Stimulated activated naive B cell treated with anti-CD40 and anti-IgM and Interleukin-4, amounts not matched to agents 10 μg/mL and 1 μg/mL and 100 μg/mL, for 72 hours (primary cell): ENCODE measurements at places on chromosomes 2 and 18.
A peak's percentile ranks its signal among the peaks of the same experiment; 100 is the strongest.

- no peaks in the 10 kb centered on the region for H3K36me3 ChIP-seq
- peak; percentile 10 for DNase-seq
- H3K27ac ChIP-seq: no peak overlapping the region
- H3K4me3 ChIP-seq: no peak overlapping the region
- peaks cover 14% of the 10 kb centered on the region for H3K4me1 ChIP-seq
Observed at GRCh38 chr2:224646242-224646846, 61.2 kb upstream of the CUL3 start.

- no peak overlapping the region for H3K27ac ChIP-seq
- DNase-seq: no peak
- no peak overlapping the region for H3K4me3 ChIP-seq
- no peaks in the 10 kb centered on the region for H3K4me1 ChIP-seq
- peaks cover 13% of the 10 kb centered on the region for H3K27me3 ChIP-seq
Observed at GRCh38 chr18:48352051-48352755, 57.0 kb downstream of the ZBTB7C start.

- DNase-seq: no peak
- no peaks in the 10 kb centered on the region for H3K27me3 ChIP-seq
- no peak overlapping the region for H3K4me3 ChIP-seq
- no peak overlapping the region for H3K27ac ChIP-seq
Observed at GRCh38 chr2:154466226-154466625, 232.3 kb upstream of the KCNJ3 start.

- peak overlapping the region; percentile 88 for H3K27ac ChIP-seq
- DNase-seq: no peak
- H3K4me1 ChIP-seq: peaks cover 31% of the 10 kb centered on the region
- H3K27me3 ChIP-seq: no peaks in the 10 kb centered on the region
Observed at GRCh38 chr2:128320906-128321771, 2.5 kb upstream of the HS6ST1 start.

- H3K36me3 ChIP-seq: peaks cover 6% of the 10 kb centered on the region
- H3K4me3 ChIP-seq: no peak overlapping the region
- no peaks in the 10 kb centered on the region for H3K4me1 ChIP-seq
- H3K27ac ChIP-seq: no peak overlapping the region
Observed at GRCh38 chr2:73716543-73717250, 20.4 kb downstream of the TPRKB start.

DNA sequence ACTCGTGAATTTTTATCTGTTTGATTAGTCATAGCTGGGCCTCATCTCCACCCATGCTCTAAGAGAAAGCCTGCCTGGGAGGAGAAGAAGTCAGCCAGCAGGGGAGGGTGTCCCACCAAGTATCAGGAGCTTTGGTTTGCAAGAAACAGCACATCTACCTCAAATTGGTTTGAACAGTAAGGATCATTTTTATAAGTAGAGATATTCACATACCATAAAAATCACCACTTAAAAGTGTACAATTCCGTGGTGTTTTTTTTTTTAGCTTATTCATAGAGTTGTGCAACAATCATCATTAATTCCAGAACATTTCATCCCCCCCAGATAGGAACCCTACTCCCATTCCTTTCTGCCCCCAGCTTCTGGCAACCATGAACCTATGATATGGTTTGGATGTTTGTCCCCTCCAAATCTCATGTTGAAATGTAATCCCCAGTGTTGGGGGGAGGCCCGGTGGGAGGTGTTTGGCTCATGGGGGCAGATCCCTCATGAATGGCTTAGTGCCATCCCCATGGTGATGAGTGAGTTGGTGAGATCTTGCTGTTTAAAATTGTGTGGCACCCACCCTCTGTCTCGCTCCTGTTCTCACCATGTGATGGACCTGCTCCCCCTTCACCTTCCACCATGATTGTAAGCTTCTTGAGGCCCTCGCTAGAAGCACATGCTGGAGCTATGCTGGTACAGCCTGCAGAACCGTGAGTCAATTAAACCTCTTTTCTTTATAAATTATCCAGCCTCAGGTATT lies 36.2 kb upstream of the HS6ST1 start:
- H3K4me3 ChIP-seq: no peak overlapping the region
- H3K27me3 ChIP-seq: no peaks in the 10 kb centered on the region
- H3K4me1 ChIP-seq: no peaks in the 10 kb centered on the region
- H3K27ac ChIP-seq: no peak overlapping the region
- H3K36me3 ChIP-seq: peaks cover 13% of the 10 kb centered on the region
- no peak for DNase-seq

GRCh38 chr18:44564922-44565321 lies 115.8 kb upstream of the SETBP1 start:
- no peak for DNase-seq
- H3K4me1 ChIP-seq: no peaks in the 10 kb centered on the region
- no peaks in the 10 kb centered on the region for H3K27me3 ChIP-seq
- H3K27ac ChIP-seq: no peak overlapping the region
- H3K4me3 ChIP-seq: no peak overlapping the region

- H3K4me1 ChIP-seq: peaks cover 16% of the 10 kb centered on the region
- DNase-seq: no peak
- H3K27me3 ChIP-seq: no peaks in the 10 kb centered on the region
Observed at GRCh38 chr2:231769170-231770136, 11.6 kb downstream of the PDE6D start.

GRCh38 chr2:237731663-237732062 lies 66.9 kb upstream of the RBM44 start:
- no peak overlapping the region for H3K4me3 ChIP-seq
- peak overlapping the region; percentile 28 for H3K27ac ChIP-seq
- no peaks in the 10 kb centered on the region for H3K27me3 ChIP-seq
- H3K36me3 ChIP-seq: peaks cover 34% of the 10 kb centered on the region

DNA sequence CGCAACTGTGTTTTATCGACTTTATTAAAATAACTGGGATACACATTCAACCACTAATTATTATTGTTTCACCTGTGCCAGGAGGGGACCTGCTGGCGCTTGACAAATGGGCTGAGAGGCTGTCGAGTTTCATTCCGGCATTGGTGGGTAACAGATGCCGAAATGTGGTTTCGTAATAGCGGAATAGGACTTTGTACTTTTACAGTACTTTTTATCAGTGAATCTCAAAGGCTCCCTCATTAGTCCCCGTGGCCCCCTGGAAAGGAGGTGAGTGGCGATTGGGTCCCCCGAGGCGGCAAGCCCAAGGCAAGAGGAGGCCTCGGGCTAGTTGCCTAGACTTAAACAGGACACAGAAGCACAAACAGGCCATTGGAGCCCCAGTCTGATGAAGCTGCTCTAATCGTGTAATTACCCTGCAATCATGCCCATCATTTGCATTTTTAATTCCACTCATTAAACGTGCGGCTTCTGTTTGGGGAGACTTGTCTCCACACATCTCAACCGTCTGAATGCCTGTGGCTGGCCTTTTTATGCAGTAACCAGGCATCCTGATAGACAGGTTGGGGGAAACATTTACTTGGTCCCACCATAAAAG lies 193.2 kb downstream of the INO80D start:
- H3K27ac ChIP-seq: no peak overlapping the region
- no peaks in the 10 kb centered on the region for H3K27me3 ChIP-seq
- no peaks in the 10 kb centered on the region for H3K36me3 ChIP-seq
- no peaks in the 10 kb centered on the region for H3K4me1 ChIP-seq
- no peak for DNase-seq
- H3K4me3 ChIP-seq: no peak overlapping the region

GRCh38 chr2:190462611-190463010 lies 54.5 kb downstream of the MFSD6 start:
- H3K36me3 ChIP-seq: peaks cover 21% of the 10 kb centered on the region
- no peaks in the 10 kb centered on the region for H3K27me3 ChIP-seq
- H3K4me3 ChIP-seq: no peak overlapping the region
- H3K27ac ChIP-seq: no peak overlapping the region
- H3K4me1 ChIP-seq: peaks cover 22% of the 10 kb centered on the region
- no peak for DNase-seq

DNA sequence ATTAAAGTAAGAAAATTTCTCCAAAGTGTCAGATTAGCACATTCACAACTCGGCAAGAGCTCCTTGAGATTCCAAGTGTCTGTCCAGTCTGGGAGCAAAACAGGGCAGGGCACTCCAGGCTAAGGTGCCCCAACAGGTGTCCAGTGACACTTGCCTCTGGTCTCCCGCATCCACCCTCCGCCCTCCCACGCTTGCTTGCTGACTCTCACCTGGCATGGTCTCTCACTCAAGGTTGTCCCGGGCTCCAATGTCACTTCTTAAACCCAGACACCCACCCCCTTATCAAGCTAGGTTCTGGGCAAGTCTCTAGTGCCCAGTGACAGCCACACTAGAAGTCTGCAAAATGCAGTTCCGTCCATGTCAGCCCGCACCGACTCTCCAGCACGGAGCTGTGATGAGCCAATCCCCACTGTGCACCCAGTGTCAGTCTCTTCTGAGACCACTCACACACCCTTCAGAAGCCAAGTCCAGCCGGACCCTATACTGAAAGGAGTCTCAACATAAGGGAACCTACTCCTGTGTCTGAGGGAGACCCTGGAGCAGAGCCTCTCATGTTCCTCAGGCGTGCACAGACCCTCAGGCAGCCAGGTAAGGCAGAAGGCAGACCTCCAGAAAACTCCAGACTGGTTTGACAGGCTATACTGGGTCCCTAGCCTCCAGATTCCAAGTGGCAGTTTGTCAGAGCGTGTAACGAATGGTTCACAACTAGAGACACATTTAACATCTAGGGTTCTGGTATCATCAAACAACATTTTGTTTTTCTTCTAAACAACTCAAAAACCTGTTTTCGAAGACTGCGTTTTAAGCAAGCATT lies 45.6 kb downstream of the HDLBP start:
- peaks cover 21% of the 10 kb centered on the region for H3K36me3 ChIP-seq
- no peaks in the 10 kb centered on the region for H3K27me3 ChIP-seq
- H3K27ac ChIP-seq: no peak overlapping the region
- no peak for DNase-seq
- H3K4me1 ChIP-seq: peaks cover 68% of the 10 kb centered on the region
- no peak overlapping the region for H3K4me3 ChIP-seq

- no peaks in the 10 kb centered on the region for H3K27me3 ChIP-seq
- peaks cover 18% of the 10 kb centered on the region for H3K36me3 ChIP-seq
- no peak overlapping the region for H3K4me3 ChIP-seq
- peaks cover 21% of the 10 kb centered on the region for H3K4me1 ChIP-seq
- DNase-seq: no peak
Observed at GRCh38 chr2:15557887-15558311, 3.2 kb downstream of the NBAS start.

GRCh38 chr2:45373534-45373933 lies 237.5 kb downstream of the SRBD1 start:
- no peak for DNase-seq
- no peak overlapping the region for H3K4me3 ChIP-seq
- H3K36me3 ChIP-seq: no peaks in the 10 kb centered on the region
- H3K27ac ChIP-seq: no peak overlapping the region

DNA sequence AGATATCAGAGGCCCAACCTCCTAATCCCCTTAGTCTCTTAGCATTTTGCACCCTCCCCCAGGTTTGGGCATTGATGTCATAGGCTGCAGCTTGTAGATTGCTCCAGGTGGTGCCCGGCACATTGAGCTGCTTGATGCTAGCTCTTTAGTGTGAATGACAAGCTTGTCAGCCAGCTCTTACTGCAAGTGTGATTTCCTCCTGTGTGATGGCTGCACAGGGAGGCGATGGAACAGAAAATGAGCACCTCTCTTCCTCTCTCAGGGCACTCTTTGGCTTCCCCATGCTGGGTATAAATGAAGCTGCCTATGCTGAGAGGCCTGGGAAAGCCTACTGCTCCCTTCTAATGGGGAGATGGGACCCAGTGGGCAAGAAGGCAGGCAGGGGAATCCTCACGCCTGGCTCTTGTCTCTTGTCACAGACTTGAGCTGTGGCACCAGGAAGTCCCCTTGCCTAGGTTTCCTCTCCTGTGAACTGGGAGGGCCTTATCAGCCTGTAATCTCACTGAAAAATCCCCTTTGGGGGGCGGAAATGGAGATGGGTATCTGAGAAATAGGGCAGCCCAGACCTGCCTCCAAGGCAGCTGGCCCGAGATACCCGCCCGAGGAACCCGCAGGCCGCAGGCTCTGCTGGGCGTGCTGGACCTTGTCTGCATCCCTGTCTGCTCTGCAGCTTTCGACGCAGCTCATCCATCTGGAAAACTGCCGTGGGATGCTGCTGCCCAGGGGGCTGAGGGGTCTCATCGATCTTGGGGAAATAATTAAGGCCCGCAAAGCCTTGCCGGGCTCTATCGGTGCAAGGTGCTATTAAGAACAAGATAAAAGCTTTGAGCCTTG lies 163.5 kb upstream of the CXCR4 start:
- no peak for DNase-seq
- no peak overlapping the region for H3K4me3 ChIP-seq
- H3K27ac ChIP-seq: peak overlapping the region; percentile 82
- H3K27me3 ChIP-seq: no peaks in the 10 kb centered on the region

GRCh38 chr2:170737821-170738220 lies 22.7 kb downstream of the SP5 start:
- peaks cover 14% of the 10 kb centered on the region for H3K27me3 ChIP-seq
- DNase-seq: no peak
- no peaks in the 10 kb centered on the region for H3K36me3 ChIP-seq
- H3K27ac ChIP-seq: no peak overlapping the region
- no peaks in the 10 kb centered on the region for H3K4me1 ChIP-seq

DNA sequence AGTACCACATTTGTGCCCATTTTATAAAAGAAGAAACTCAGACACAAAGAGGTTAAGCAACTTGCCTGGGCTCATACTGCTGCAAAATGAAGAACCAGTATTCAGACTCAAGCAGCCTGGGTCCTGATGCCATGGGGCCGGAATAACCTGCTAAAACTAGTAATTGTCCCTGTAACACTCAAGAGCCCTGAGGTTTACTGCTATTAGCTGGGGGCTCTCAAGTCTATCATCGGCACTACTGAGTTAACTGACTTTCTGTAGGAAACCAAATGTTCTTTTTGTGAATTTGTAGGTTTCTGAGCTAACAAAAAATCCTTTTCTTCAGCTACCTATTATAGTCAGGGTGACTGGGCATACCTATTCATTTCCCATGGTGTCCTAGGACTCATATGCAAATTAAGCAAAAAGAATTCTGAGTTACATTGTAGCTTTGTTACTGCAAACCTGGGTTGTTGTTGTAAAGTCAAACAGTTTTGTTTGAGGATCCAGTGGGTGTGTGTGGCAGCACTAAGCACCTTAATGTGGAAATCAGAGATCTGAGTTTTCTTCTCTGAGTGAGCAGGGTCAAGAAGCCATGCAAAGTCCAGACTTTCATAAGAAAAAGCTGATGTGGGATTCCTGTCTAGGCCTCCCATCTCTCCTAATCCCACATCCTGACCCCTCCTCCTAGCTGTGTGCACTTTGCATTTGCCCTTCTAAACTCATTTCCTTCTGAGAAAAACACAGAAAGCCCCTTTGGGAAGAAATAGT lies 72.4 kb upstream of the TNP1 start:
- no peak for DNase-seq
- no peak overlapping the region for H3K27ac ChIP-seq
- H3K4me1 ChIP-seq: no peaks in the 10 kb centered on the region
- no peak overlapping the region for H3K4me3 ChIP-seq
- peaks cover 9% of the 10 kb centered on the region for H3K27me3 ChIP-seq

DNA sequence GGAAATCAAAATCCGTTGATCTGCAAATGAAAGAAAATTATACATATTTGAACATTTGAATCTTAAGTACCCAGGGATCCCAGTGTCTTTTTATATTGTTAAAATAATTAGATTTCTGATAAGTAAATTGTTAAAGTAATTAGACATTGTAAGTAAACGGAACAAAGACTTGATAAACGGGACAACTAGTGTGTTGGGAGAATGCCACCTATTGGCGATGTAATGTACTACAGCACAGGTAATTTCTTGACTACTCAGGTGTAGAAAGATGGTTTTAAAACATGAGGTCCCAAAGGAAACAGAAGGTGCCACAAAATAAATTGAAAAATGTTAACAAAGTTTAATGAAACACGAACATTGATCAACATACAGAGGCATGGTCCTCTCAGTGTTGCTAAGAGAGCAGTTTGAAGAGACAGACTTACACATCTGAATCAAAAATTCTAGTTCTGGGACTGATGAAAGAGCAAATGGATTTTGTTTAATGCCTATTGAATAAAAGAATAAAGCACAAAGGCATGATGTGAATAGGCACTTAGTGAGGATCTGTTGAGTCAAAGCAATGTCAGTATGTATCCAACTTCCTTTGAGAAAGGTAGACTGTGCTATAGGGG lies 103.4 kb upstream of the RASGRP3 start:
- no peaks in the 10 kb centered on the region for H3K4me1 ChIP-seq
- H3K4me3 ChIP-seq: no peak overlapping the region
- H3K27me3 ChIP-seq: no peaks in the 10 kb centered on the region
